ENCODE measurements at places on chromosomes 5 and 9.

- no peak for DNase-seq
These were observed 32.9 kb downstream of the FAM163B start for GRCh38 chr9:133576031-133576874.

- DNase-seq = peak; percentile 92
These were observed 1.9 kb upstream of the RGMB start for GRCh38 chr5:98771382-98772109.

- no peak for DNase-seq
These were observed 174.7 kb downstream of the NR3C1 start for GRCh38 chr5:143228597-143229293.

- DNase-seq = no peak
These were observed 282.2 kb upstream of the VLDLR start for GRCh38 chr9:2339416-2339815.

- DNase-seq = peak; percentile 51
These were observed 73.4 kb upstream of the PPARGC1B start for GRCh38 chr5:149656576-149657182.

DNA sequence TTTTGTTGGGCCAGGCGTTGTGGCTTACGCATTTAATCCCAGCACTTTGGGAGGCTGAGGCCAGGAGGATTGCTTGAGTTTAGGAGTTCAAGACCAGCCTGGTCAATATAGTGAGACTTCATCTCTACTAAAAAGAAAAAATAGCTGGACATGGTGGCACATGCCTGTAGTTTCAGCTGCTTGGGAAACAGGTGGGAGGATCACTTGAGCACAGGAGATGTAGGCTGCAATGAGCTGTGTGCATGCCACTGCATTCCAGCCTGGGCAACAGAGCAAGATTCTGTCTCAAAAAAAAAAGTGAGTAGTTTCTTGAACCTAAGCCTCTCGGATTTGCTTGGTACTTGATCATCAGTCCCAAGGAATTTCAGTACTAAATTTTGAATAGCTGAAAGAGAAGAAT is 26.9 kb downstream of the G3BP1 start:
- no peak for DNase-seq

DNA sequence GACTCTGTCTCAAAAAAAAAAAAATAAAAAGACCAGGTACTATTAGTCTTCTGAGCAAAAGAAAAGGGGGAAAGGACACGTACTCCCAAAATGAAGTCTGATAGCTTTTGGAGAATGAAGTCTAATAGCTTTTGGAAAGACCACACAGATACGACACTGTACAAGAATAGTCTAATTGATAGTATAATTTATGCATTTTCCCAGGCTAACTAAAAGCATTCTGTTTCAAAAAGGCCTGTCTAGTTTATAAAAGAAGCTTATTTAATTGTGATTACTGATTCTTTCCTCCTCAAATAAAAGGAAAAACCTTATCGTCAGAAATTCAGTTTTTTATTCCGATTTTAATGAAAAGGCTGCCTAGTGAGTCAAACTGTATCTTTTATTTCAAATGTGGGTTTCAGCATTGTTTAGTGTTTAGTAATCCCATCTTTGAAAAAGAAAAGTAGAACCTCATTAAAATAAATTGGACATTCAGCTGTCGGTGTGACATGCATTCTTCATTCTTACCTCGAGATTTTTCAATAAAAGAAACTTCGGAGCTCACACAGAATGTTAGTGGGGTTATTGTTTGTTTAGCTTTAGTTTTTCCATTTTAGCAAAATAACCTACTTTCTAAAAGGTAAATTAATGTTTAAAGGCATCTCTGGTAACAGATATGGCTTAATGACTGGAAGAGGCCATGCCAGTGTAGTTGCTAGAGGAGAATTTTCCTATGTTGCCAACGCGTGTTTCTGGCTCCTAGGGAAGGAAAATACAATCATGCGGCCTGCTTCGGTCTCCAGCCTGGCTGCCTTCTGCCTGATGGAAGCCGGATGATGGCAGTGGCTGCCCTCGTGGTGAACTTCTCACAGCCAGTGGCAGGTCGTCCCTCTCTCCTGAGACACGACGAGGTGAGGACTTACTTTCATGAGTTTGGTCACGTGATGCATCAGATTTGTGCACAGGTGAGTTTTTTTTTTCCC is 70.0 kb downstream of the NLN start:
- no peak for DNase-seq

DNA sequence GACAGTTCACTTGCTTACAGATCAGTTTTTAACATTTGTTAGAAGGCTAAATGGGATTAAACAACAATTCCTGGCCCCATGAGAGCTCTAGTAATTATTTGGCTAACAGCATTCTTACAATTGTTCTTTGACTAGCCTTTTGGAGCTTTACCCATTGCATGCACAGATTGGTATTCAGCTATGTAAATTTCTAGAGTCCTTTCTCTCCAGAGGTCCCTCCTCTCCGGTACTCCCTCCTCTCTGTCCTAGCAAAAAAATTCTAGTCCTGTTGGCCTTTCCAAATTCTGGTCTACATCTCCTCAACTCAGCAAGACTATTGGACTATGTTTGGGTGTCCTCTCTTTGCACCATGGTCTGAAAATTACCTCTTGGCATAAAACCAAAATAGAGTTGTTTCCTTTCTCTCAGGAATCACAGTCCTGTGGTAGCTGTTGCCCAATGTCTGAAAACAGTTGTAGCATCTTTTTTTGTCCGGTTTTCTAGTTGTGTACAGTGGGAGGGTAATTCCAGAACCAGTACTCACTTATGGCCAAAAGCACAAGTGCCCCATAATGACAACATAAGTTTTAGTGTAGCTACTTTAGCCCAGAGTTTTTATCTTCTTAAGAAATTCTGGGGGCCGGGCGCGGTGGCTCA is 18.1 kb downstream of the SAR1B start:
- DNase-seq = no peak

GRCh38 chr9:74609671-74610405 is 112.7 kb downstream of the RORB start:
- DNase-seq = no peak

GRCh38 chr9:102609461-102609860 is 385.7 kb upstream of the CYLC2 start:
- no peak for DNase-seq

DNA sequence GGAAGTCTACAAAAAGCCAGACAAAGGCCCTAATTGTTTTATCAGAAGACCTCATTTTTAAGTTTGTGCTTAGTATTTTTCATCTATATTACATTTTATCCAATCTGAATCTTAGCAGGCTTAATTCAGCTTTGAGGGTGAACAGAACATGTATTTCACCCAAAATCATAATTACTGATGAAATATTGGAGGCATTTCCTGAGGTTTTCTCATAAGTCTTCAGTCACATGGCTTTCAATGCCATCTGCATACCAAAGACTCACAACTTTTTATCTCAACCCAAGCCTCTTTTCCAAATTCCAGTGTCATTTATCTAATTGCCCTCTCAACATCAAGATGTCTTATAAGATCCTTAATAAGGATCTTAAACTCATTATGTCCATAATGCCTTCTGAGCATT is 150.8 kb downstream of the TTC39B start:
- DNase-seq = no peak

DNA sequence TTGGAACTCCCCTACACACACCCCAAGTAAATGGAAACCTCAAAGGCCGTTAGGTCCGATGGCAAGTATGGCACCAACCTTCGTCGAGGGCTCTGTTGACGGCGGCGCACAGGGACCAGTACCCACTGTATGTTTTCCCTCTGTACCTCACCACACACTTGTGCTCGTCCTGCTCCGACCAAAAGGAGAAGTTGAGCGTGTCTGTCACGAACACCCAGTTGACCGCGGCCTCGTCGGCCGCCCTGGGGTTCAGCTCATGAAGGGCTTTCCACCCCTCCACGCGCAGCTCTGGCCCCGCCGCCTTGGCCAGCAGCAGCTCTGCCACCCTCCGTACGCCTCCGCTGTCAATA is 24.0 kb downstream of the HNRNPK start:
- DNase-seq = peak; percentile 90

DNA sequence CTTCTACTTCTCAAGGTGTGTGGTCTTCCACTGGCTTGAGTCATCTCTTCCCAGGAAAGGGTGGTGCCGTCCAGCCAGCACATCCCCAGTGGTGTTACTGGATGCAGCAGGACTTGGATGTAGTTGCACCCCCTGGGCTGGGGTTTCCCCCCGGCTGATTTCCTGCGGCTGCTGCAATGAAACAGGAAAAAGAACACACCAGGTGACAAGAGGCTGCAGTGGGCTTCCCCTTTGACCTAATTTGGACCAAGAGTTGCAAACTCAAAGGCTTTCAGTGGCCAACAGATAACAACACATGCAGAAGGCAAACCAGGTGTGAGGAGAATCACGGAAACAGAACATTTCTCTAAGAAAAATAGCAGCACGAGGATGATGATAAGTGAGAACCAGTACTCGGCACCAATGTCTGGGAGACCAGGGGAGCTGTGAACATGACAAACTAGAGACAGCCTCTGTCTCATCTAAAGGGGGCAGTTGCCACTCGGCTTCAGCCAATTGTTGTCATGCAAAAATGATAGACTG is 83.7 kb downstream of the PDE6A start:
- no peak for DNase-seq

GRCh38 chr5:167578977-167579692 is 712.3 kb upstream of the WWC1 start:
- DNase-seq = no peak

- no peak for DNase-seq
These were observed 63.2 kb upstream of the CTXN3 start for GRCh38 chr5:127585661-127586060.

GRCh38 chr5:89706731-89707130 is 702.8 kb downstream of the CETN3 start:
- DNase-seq = no peak

GRCh38 chr5:98175474-98175873 is 598.0 kb upstream of the RGMB start:
- DNase-seq = no peak

DNA sequence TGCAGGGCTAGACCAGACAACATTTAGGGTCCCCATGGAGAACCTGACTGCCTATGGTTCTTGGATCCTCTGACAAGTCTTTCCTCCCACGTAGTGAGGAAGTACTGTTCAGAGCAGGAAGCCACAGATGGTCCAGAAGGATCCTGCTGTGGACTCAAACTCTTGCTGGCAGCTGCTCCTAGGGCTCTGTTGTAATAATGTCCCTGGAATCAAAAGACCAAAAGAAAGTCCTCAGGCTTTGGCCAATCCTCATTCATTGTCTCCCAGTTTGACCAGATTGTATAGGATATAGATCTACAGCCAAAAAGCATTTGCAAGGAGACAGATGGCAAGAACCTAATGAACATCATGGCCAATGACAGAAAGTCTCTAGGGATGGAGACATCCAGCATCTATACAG is 53.9 kb downstream of the SEMA6A start:
- DNase-seq = no peak

DNA sequence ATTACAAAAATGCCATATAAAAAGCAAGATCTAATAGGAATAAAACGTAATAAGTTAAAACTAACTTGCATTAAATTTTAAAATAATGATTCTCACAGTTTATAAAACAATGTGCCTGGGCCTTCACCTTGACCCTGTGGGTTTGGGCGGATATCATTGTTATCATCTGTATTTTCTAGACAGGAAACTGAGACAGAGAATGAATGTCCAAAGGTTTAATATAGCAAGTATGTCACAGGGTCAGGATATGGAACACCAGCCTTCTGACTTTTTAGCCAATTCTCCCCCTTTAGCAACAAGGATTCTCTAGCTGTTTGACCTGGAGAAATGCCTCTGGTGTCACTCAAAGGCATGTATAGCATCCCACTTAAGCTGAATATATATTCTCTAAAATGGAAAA is 67.2 kb downstream of the ITGA1 start:
- no peak for DNase-seq

GRCh38 chr5:150527038-150527437 is 19.1 kb downstream of the NDST1 start:
- DNase-seq = no peak

GRCh38 chr5:173872957-173873305 is 15.2 kb upstream of the CPEB4 start:
- DNase-seq = no peak

DNA sequence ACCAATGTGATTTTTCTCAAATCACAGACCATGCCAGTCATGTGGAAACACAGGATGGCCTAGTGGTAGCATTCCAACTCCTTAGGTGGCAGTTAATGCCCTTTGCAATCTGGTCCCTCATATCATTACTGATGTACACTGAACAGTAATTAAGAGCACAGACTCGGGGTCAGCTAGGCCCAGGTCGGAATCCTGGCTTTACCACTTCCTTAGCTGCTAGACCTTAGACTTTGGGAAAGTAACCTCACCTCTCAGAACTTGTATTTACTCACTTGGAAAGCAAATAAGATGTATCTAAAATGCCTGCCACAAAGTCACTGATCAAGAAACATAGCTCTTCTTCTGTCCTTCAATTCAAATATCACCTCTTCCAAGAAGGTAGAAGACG is 112.8 kb downstream of the MAPKAP1 start:
- DNase-seq = no peak

DNA sequence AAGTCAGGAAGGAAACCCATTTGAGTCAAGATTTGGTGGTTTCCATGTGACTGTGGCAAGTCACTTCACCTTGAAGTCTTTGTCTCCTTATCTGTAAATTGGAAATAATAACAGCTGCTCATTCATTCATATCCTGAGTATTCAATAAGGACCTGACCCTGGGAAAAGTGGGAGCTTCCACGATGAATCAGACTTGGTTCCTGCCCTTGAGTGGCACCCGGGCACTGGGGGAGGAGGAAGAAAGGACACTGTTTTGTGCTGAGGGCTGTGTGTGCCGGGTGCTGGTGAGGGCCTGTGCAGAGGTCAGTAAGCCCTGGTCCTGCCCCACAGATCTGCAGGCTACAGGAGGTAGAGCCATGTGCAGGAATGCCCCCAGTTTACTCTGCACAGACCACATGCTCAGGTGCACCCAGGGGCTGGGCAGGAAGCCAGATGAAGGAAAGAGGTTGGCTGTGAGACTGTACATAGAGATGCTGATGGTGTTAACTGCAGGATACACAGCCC is 6.8 kb downstream of the NDST1 start:
- DNase-seq = no peak

All from hematopoietic multipotent progenitor cell treated with erythropoietin and hydrocortisone succinate and interleukin-3 and kit ligand, for 4 days (in vitro differentiated cells).